Mesothelial cell of epicardium (in vitro differentiated cells): ENCODE measurements at places on chromosomes 3 and 15. TPM values are rescaled to one million over a fixed set of nuclear protein-coding genes. Genes with fewer than 3 reads are reported as not detected.

The SLC24A5 gene
- 0.16 TPM in 1 of 3 replicates, not detected in the others for total RNA-seq

The LIPC gene
- total RNA-seq = not detected in 3 replicates

The ADCY5 gene
- 6.8 to 8.4 TPM (median 7.2 TPM) in 3 replicates for total RNA-seq

GRCh38 chr15:101187820-101188636 lies 63.8 kb downstream of the CHSY1 start:
- H3K36me3 ChIP-seq = peaks cover 6% of the 10 kb centered on the region
- H3K4me1 ChIP-seq = peaks cover 43% of the 10 kb centered on the region
- no peak for DNase-seq
- peak overlapping the region; percentile 87 for H3K27ac ChIP-seq

DNA sequence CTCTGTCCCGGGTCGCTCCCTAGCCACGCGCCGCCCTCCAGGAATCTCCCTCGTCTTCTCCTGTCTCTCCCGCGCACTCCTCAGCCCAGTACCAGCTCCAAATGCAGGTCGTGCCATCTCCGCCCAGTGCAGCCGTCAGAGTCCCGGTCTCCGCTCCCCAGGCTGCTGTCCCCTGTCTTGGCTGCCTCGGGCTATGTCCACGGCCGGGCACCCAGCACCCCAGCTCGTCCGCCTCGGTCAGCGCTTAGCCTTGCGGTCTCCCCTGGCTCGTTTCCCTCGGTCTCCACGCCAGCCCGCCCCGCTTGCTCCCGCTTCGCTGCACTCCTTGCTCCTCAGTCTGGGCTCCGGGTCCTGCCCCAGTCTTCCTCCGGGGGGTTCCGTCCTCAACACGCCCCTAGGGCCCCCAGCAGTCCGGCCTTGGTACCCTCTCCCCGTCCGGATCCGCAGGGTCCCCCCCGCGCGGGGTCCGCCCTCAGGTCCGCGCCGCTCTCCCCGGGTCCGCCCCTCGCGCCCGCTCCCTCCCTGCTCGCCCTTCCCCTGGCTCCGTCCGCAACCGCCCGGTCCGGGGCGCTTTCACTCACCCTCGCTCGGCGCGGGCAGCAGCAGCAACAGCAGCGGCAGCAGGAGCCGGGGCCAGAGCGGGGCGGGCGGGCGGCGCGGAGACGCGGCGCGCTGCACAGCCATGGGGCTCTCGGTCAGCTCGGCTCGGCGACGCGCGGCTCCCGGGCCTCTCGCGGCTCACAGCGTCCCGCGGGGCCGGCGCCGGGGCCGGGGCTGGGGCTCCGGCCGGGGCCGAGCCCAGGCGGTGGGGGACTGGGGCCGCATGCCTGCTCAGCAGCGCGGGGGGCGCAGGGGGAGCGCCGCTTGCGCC lies 462 bp downstream of the IGDCC3 start:
- peak overlapping the region; percentile 79 for H3K27ac ChIP-seq
- no peaks in the 10 kb centered on the region for H3K27me3 ChIP-seq
- H3K36me3 ChIP-seq = peaks cover 7% of the 10 kb centered on the region
- H3K4me3 ChIP-seq = peak overlapping the region; percentile 90
- DNase-seq = peak; percentile 55

GRCh38 chr3:172296975-172297332 lies 151.3 kb downstream of the GHSR start:
- no peak for DNase-seq
- H3K36me3 ChIP-seq = peaks cover 51% of the 10 kb centered on the region
- H3K27ac ChIP-seq = no peak overlapping the region
- H3K27me3 ChIP-seq = no peaks in the 10 kb centered on the region
- H3K4me1 ChIP-seq = no peaks in the 10 kb centered on the region
- no peak overlapping the region for H3K4me3 ChIP-seq

- no peaks in the 10 kb centered on the region for H3K4me1 ChIP-seq
- H3K27ac ChIP-seq = no peak overlapping the region
- H3K27me3 ChIP-seq = peaks cover 38% of the 10 kb centered on the region
- no peak for DNase-seq
- no peaks in the 10 kb centered on the region for H3K36me3 ChIP-seq
Measured at GRCh38 chr3:134971306-134971705, 176.2 kb downstream of the EPHB1 start.

DNA sequence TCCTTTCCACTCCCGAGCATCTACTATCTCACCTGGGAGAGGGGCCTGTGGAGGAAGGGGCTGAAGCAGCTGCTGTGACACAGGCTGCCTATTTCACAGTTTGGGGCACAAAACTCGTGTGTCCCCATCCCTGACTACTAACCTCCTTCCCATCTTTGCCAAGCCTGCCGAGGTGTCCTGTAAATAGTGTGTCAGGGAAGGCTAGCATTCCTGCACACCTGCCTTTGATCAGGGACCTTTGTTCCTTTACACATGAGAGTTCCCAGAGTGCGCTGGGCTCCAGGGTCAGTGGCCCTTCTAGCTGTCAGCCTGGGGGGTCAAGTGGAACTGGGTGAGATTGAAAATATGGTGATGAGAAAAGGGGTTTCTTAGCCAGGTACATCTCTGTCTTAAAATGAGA lies 13.0 kb upstream of the TF start:
- no peaks in the 10 kb centered on the region for H3K4me1 ChIP-seq
- H3K4me3 ChIP-seq = no peak overlapping the region
- DNase-seq = no peak
- peaks cover 3% of the 10 kb centered on the region for H3K36me3 ChIP-seq
- H3K27me3 ChIP-seq = peaks cover 37% of the 10 kb centered on the region
- no peak overlapping the region for H3K27ac ChIP-seq

GRCh38 chr3:81195478-81195877 lies 566.0 kb downstream of the GBE1 start:
- no peak for DNase-seq
- peaks cover 12% of the 10 kb centered on the region for H3K4me1 ChIP-seq
- H3K27ac ChIP-seq = no peak overlapping the region
- no peaks in the 10 kb centered on the region for H3K36me3 ChIP-seq
- H3K4me3 ChIP-seq = no peak overlapping the region

DNA sequence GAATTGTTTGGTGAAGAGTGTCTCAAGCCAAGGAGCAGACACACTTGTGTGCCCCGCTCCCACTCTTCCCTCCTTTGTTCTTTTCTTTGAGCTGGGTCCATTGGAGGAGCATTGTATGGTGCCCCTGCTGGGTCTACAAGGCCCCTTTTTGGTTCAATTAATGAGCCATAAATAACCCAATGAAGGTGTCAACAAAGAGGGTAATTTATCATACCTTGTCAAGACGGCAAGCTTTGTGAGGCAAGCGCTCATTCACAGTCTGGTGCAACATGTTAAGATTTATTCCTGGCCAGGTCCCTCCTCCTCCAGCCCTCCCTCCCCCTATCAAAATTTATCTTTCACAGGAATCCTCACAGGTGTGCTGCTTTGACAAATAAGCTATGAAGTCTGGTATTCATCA lies 300.1 kb downstream of the RORA start:
- no peaks in the 10 kb centered on the region for H3K36me3 ChIP-seq
- H3K27me3 ChIP-seq = peaks cover 3% of the 10 kb centered on the region
- H3K4me3 ChIP-seq = no peak overlapping the region
- H3K4me1 ChIP-seq = peaks cover 7% of the 10 kb centered on the region

DNA sequence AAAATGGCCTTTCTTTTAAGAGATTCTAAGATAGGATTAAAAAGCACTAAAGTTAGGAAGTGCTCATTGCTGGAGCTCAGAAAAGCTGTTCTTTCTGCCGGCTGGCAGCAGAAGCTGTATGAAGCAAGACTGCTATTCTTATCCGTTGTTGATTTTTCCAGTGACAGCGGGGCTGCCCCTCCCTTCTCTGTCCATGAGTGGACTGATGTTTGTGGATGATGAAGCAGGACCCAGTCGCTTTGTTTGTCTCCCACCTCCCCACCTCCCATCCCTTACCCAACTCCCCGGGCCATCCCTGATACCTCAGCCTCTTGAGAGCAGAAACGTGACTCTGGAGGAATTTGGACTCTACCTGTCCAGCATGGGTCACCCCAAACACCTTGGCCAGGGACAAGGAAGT lies 10.3 kb upstream of the MUSTN1 start:
- H3K4me3 ChIP-seq = no peak overlapping the region
- H3K36me3 ChIP-seq = peaks cover 10% of the 10 kb centered on the region
- DNase-seq = no peak
- H3K27me3 ChIP-seq = no peaks in the 10 kb centered on the region
